ENCODE measurements at places on chromosomes 7 and 10.

DNA sequence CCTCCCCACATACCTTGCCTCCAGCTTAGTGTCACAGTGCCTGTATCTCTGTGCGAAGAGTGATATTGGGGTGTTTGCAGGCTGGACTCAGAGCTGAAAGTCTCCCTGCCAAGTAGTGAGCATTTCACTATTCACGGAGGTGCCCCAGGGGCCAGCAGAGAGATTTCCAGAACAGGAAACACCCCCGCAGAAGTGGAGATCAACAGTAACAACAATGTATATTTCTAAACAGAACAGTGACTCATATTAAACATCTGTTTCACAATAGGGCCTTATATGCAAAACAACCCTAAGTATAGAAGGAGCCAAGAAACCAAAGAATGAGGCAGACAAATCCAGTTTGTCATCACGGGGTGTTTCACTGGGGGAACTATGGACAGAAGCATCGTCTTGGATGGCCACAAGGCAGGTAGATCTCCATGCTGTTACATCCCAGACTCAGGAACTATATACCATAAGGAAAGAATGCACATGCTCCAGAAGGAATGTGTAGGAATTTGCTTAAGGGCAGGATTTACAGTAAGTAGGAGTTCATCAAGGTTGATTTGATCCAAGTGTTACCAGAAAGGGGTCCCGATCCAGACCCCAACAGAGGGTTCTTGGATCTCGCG is 29.3 kb upstream of the CCL24 start:
- DNase-seq = no peak

- DNase-seq = peak; percentile 91
Measured at GRCh38 chr10:13299437-13300287, at the start of gene PHYH. PHYH (minus strand) TSS chr10:13300064; CDS start chr10:13300042, 22 bp downstream.

- DNase-seq = no peak
Measured at GRCh38 chr10:91389636-91390512, 20.3 kb upstream of the HECTD2 start.

DNA sequence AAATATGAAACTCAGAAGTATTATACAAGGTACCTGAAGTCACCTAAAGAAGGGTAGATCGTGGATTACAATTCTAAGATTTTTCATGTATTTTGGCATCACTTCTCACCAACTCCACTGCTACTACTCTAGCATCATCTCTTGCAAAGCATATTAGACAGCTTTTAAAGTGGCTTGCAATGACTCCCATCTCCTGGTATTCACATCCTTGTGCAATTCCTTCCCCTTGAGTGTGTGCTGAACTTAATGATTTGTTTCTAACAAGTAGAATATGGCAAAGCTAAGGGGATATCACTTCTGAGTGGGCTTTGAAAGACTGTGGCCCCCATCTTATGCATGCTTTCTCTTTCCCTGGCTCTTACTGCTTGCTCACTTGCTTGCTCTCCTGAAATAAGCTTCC is 280.2 kb downstream of the SNX13 start:
- DNase-seq = no peak

DNA sequence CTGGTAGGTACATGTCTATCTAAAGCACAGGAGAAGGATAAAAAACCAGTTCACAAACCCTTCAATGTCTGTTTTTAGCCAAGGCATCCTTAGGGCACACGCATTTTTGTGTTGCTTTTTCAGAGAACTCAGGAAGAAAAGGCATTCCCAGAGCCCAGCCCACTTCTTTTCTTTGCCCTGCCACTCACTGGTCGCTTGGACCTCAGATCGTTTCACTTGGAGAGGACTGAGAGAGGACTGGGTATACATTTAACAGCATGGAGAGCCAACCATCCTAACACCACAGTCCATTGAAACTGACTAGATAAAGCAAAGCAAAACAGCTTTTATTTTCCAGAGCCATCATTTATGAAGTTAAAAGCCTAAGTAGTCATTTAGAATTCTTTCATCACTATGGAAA is 194.2 kb downstream of the CAMK1D start:
- DNase-seq = no peak

DNA sequence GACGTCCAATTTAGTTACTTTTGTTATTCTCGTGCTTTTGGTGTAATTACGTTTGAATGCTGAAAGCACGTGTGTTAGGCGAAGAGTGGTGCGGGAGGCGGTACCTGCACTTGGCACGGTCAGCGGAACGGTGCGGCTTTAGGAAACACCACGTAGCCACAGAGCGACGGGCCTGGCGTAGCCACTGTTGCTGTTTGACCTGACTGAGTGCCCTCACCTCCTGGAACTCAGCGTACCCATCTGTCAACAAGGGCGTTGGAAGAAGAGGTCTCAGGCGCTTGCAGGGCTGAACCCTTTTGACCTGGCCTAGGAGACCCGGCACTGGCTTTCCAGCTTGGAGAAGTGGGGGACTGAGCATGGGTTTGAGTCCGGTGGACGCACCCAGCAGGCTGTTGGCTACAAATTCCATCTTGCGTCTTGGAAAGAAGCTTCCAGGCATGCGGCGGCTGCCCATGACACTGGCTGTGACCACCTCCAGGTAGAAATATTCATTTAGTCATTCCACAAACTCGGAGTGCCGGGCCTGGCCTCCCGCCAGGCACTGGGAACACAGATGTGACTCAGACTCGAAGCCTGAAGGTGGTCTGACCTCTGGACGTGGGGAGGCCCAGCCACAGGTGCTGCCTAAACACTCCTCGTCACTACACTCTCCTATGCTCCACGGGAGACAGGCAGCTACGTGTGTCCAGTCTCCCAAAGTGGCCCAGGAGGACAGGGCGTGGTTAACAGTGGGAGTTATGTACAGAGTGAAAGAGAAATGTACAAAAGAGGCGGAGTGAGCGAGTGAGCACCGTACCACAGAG is 22.2 kb downstream of the FAM20C start:
- DNase-seq = no peak

DNA sequence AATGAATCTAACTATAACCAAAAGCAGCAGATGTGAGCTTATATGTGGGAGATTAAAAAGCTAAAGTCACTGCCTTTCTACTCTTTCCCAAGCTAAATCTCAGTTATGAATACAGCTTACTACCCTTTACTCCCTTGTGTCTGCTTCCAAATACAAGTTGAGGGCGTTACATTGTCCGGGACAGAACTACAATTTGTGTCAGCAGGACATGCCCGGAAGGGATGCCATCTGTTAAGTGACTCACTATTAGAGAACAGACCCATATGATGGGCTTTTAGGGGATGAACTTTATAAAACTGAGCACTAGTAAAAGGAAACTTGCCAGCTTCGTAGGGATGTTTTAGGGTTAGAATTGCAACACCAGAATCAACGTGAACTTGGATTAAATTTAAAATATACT is 299.7 kb upstream of the CSTF2T start:
- DNase-seq = no peak

DNA sequence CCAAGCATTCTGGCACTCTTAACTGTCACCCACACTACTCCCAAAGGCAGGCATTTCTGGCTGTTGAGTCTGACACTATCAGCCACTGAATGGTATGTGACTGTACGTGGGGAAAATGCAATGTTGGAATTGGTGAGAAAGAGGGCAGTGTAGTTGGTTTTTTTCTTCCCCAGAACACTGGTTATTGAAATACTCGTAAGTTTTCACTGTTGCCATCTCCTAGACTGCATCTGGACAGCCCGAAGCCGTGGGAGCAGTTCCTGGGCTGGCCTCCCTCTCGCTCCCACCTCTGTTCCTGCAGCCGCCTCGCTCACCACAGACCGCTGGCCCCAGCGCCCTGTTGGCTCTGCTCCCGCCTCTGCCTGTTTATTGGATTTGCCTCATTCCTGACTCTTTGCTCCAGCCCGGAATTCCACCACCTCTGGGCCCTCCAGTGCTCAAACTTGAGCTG is 5.7 kb downstream of the PLCE1 start:
- DNase-seq = peak; percentile 59

- no peak for DNase-seq
Measured at GRCh38 chr7:91720260-91720937, 160.1 kb downstream of the MTERF1 start.

DNA sequence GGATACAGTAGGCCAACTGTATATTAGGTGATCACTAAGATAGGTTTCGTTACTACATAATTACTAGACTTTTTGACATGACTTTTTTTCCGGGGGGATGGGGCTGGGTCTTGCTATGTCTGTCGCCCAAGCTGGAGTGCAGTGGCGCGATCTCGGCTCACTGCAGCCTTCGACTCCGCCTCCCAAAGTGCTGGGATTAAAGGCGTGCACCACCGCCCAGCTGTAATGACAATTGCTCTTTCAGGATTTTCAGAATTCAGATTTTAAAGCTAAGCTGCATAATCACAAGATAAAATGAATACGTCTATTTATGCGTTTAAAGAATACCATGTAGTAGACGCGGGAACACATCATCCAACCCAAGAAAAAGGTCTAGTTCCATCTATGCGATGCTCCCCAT is 982 bp downstream of the IDI1 start:
- peak; percentile 49 for DNase-seq

DNA sequence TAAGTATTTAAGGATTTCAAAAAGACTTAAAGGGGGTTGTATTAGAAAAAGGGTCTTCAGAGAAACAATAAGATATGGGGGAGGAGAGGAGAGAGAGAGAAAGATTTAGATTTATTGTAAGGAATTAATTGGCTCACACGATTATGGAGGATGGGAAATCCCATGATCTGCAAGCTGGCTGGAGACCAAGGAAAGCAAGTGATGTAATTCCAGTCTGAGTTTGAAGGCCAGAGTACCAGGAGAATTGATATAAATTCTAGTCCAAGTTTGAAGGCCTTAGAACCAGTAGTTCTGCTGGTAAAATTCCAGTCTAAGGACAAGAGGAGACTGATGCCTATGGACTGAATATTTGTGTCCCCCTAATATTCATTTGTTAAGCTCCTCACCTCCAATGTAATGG is 20.6 kb upstream of the SLC13A1 start:
- no peak for DNase-seq

DNA sequence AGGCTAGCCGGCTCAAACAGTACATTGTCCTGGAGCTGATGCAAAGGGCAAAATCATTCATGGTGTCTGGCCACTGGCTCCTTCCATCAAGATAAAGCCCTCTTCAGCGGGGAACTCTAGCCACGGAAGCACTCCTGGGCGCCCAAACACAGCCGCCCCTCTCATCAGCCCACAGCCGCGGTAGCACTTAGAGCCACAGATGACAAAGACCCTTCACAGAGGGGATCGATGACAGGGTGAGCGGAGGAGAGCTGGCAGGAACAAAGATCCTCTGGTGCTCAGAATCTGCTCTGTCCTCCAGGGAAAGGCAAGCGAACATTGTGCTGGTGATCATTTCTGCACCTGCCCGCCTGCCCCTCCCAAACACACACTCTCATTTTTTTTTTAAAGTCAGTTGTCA is 222.2 kb upstream of the NRP1 start:
- DNase-seq = no peak

- no peak for DNase-seq
Measured at GRCh38 chr7:155313096-155313495, 15.4 kb downstream of the INSIG1 start.

GRCh38 chr7:4683043-4683883 is 1.2 kb downstream of the FOXK1 start:
- peak; percentile 61 for DNase-seq

DNA sequence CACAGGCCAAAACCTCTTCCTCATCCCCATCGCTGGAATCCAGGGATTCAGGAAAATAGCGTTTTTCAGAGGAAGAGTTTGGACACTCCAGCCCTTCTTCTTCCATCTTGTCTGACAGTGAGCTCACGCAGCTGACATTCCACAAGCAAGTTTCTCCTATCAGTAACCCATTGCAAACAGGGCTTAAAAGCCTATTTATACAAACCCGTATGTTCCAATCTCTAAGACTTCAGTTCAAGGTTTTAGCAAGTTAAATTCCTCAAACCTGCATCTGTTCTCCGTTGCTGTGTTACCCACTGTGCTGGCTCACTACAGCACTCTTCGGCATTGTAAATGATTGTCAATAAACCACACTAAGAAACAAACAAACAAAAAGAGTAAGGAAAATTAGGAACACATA is 373 bp downstream of the DHX32 start:
- DNase-seq = no peak

DNA sequence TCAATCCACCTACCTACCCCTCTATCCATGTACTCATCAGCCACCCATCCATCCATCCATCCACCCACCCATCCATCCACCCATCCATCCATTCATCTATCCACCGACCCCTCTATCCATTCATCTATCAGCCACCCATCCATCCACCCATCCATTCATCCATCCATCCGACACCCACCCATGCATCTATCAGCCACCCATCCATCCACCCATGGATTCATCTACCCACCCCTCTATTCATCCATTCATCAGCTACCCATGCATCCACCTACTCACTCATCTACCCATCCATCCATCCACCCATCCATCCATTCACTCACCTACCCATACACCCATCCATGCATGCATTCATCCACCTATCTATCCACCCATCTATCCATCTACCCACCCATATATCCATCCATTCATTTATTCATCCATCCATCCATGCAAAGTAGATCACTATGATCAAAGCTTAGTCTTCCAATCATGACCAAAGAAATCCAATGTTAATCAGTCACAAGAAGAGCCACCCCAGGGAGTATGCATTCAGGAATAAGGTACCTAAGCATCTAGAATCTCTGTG is 27.7 kb upstream of the ZNF467 start:
- no peak for DNase-seq

GRCh38 chr10:100967332-100967731 is 2.0 kb upstream of the SEMA4G start:
- no peak for DNase-seq

GRCh38 chr10:22674573-22674930 is 39.8 kb downstream of the PIP4K2A start:
- DNase-seq = no peak

DNA sequence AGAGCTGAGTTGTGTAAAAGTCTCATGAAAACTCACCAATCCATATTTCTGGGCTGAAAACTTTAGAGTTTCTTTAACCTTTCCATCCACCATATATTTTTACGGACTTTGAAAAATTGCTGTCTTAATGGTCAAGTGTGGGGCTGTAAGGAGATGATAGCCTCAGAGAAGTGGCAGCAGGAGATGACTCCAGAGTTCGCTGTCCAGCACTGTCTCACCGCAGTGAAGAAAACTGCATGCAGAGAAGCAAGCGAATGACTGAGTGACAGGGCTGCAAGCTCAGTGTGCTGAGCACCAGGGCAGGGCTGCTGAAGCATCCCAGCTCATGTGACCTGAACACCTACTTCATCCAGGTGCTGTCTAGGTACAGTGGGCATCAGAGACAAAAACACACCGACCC is 564.5 kb downstream of the ACTR3B start:
- no peak for DNase-seq

Data from left colon (tissue), 2 donors.